ENCODE measurements at places on chromosomes 5 and 9.

GRCh38 chr9:79477955-79478771, 93.6 kb upstream of the TLE4 start:
- peak; percentile 50 for DNase-seq

DNA sequence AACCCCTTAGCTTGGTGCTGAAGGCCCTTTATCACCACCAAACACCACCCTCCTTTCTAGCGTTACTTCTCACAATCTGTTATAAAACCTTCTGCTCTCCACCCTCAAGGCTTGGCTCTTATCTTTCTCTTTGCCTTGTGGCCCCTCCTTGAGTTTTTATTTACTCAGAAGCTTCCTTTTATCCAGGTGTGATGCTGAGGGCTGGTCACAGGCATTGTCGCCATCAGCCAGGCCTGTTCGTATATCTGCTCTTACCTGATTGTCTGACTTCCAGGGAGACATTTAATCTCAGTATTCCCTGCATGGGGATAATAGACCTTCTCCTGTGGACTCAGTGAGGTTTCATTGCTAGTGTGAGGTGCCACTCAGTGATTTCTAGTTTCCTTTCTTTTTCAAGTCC, 34.2 kb downstream of the MEGF10 start:
- DNase-seq: no peak

GRCh38 chr5:178667688-178668087, 40.8 kb upstream of the CLK4 start:
- DNase-seq: no peak

DNA sequence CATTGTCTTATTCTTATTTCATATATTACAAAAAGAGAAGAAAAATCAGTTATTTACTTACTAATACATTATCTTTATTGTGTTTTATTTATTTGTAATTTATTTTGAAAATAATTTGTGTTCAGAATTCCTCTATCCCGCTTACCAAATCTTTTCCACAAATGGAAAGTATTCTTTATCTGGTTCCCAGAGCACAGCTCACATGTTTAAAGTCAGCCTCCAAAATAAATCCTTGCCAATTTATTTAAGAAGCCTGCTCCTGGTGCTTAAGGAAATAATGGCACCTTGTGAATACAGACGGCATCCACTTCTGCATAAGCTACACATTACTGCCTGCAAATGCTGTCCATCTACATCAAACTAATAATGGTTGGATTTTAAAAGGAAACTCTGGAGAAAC, 435.4 kb downstream of the MTRR start:
- no peak for DNase-seq

DNA sequence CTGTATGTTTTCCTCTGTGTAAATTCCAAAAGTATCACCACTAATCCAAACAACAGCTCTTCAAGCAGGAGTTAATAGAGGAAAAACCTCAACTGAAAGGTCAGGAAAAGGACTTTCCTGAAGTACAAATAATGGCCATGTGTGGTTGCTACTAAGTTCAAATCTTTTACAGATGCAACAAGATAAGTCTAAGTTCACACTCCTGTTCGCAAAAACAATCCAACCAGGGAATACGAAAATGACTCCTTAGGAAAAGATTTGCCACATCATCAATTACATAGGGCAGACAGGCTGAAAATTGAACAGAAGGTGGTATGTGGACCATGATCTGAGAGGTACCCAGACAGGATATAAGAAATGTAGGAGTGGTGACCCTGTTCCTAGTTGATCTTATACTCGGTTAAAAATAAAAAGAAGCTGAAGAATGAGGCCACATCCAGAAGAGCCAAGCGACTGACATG, 210.2 kb downstream of the TSSK1B start:
- DNase-seq: peak; percentile 56

- no peak for DNase-seq
Observed at GRCh38 chr5:40258222-40258621, 421.5 kb upstream of the PTGER4 start.

- DNase-seq: no peak
Observed at GRCh38 chr5:95332158-95332557, 47.3 kb upstream of the MCTP1 start.
